ENCODE measurements at places on chromosomes 11 and 22.

GRCh38 chr11:84899740-84900139, 727.4 kb downstream of the DLG2 start:
- DNase-seq: peak; percentile 7

- no peak for DNase-seq
These were observed 13.9 kb upstream of the ATXN10 start for GRCh38 chr22:45657701-45658100.

GRCh38 chr11:72293910-72294615, 50.1 kb upstream of the PHOX2A start:
- DNase-seq: no peak

GRCh38 chr11:129972611-129973010, 30.0 kb downstream of the PRDM10 start:
- DNase-seq: no peak

- no peak for DNase-seq
These were observed 55.5 kb upstream of the CD5 start for GRCh38 chr11:61046833-61047232.

GRCh38 chr11:10319702-10320558, 15.1 kb downstream of the ADM start:
- DNase-seq: no peak

- no peak for DNase-seq
These were observed 109.8 kb downstream of the KCNQ1 start for GRCh38 chr11:2554338-2555207.

DNA sequence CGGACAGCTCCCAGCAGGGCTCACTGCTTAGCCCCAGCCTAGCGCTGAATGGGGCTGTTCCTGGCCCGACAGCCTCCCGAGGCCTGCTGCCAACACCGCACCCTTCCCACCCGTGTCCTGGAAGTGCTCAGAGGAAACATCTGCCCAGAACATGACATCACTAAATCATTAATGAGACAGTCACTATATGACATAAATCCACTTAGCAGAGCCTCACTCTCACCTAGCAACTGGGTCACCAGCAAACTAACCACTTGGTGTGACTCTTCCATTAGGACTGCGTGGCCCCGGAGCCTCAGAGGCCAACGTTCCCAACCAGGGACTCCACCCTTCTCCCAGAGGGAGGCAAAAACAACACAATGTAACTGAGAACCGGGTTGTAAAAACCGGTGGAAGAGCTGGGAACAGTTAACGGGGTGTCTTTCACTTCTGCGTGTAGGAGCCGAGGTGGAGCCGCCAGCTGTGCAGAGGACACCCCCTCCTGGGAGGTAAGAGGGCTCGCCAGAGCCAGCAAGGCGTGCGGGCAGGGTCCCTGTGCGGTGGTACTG, 21.4 kb upstream of the PACSIN2 start:
- no peak for DNase-seq

DNA sequence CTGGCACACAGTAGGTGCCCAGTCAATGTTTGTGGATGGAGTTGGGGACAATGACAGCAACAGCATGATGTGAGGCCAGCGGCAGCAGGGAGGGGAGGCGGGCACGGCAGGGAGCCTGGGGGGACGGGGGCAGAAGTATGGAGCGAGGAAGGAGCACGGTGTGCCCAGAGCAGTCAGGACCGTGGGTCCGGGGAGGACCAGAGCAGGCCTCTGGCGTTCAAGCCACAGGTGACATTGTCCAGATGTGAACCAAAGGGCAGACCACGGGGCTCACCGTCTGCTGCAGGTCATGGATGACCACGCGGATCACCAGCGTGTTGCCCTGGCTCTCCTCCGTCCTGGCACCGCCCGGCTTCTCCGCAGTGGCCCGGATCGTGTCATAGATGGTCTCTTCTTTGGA, 105.5 kb downstream of the SHANK2 start:
- no peak for DNase-seq

- no peak for DNase-seq
These were observed 4.1 kb downstream of the APOA4 start for GRCh38 chr11:116819049-116819448.

- DNase-seq: no peak
These were observed 378.1 kb downstream of the LARGE1 start for GRCh38 chr22:33542153-33542552.

DNA sequence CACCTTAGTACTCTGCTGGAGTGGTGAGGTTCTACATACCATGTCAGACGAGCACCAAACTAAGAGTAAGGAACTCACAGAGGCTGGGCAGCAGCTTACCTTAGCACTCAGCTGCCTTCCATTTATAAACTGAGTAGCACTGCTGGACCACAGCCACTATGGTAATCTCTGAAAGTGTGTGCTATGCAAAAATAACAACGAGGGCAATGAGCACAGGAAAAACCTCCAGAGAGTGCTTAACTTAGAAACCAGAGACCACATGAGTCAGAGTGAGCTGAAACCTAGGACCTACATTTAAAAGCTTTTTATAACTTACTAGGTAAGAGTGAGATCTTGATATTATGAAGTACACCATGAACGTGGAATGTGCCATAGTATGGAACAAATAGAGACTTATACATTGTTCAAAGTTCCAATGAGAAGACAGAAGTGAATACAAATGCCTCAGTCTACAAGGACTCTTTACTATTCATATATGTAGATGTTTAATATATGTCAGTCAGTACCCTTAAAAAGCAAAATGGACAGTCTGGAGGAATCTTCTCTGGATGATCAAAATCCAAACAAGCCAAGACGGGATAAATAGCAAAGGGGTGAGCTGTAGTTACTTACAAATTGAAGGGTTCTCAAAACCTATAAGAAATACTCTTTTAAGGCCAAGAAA, 17.2 kb upstream of the CD59 start:
- no peak for DNase-seq

DNA sequence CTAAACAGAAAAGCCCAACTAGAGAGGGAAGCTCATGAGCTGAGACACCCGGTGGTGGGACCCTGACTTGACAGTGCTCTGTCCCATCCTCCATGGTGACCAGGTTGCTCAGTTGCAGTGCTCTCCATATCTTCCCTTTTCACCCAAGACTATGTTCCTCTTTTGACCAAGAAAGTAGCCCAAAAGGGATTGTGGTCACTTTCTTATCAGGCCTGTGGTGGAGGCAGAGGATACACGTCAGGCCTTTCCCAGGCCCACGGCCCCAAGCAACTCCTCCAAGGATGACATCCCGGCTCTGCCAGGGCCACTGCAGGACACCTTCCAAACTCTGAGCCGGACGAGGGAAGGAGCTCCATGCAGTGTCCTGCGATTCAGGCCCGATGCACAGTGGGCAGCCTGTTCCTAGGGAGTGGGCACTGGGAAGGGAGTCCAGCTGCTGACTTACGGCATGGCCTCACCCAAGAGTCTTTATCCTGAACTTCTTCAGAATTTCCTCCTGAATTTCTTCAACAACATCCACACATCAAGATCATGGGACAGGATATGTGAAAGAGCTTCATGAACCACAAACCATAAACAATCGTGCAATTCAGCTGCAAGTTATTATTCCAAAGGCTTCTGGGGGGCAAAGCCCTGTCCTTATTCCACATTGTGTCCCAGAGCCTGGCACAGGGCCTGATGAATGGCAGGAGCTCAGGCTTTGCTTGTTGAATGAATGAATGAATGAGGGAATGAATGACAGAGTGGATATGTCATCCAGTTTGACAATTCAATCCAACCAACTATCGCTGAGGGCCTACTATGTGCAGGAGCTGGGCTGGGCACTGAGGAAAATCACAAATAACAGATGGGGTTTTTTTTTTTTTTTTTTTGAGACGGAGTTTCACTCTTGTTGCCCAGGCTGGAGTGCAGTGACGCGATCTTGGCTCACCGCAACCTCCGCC, 36.0 kb upstream of the MYH9 start:
- DNase-seq: no peak

- no peak for DNase-seq
These were observed 86.7 kb downstream of the SWAP70 start for GRCh38 chr11:9750551-9750950.

DNA sequence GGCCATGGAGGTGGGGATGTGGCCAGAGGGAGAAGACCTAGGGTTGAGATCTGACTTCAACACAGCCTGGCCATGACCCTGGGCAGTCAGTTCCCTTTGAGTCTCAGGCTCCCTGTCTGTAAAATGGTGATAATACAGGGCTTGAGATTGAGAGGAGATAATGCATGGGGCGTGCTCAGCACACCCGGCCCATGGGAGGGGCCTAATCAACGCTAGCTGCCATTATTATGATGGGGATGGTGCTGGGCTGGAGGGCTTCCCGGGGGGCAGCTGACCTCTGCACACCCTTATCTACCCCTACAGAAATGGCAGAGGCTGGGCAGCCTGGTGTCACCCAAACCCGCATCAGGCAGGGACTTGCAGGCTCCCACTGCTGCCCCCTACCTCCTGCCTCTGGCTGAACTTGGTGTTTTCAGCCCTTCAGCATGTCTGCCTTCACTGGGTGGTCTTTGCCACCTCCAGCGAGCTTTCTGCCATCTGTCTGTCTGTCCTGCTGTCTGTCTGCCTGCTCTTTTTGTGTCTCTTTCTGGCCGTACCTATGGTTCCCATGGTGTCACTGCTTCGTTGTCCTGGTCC, 84.5 kb downstream of the CACNA1I start:
- DNase-seq: no peak

DNA sequence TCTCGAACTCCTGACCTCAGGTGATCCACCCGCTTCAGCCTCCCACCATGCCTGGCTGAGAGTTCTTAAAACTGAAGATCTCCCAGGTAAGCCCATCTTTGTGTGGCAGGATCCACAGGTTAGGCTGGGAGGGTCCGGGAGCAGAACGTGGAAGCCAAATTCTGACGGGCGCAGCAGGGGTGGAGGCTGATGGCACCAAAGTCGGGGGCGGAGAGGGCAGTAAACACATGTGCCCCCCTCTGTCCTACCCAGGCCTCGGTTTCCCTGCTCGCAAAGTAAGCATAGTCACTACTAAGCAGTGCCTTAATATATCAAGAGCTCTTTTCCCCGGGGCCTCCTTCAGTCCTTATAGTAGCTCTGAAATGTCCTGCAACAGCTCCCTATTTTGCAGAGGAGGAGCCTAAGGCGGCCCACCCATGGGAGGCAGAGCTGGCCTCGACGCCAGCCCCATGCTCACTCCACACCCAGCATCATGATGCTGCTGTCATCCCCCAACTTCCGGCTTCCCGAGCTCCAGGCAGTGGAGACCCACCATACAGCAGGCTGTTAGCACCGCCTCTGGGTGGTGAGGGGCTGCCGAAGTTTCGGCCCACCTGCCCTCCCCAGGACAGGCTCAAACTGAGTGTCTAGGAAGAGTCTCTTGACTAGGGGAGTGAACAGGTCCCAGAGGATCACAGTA, 230.0 kb downstream of the CTTN start:
- DNase-seq: no peak

DNA sequence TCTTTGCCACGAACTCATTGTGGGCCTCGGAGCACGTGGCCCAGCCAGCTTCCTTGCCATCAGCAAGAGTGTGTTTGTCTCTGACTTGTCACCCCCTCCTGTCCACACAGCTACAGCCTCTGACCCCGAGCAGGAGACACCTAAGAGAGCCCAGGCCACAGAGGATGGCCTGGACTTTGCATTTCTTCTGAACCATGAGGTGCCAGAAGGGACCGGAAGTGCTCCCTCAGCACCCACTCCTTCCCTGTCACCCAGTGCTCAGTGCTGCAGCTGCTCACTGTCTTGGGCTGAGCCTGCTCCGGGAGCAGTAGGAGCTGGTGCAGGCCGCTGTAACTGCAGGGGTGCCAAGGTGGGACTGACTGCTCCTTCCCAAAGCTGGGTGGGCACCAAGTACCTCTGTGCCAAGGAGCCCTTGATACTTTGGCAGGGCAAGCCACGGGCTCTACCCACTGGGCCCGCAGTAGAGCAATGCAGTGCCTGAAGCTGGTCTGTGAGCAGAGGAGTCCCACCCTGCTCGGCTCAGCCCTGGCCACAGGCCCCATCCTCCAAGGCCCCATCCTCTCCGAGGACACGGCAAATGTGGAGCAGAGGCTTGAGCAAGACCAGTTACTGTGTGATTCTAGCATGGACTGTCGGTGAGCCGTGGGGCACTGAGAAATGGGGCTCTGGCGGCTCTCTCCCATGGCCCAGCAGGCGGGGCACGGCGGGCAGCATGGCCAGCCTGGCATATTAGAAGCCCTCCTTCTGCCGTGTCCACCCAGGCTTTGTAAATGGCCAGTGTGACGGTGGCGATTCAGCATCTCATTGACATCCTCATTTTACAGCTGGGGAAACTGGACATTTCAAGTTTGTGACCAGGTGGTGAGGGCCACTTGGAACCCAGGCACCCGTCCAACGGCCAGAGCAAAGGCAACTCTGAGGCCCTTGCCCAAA, 6.3 kb downstream of the GRK2 start:
- no peak for DNase-seq

DNA sequence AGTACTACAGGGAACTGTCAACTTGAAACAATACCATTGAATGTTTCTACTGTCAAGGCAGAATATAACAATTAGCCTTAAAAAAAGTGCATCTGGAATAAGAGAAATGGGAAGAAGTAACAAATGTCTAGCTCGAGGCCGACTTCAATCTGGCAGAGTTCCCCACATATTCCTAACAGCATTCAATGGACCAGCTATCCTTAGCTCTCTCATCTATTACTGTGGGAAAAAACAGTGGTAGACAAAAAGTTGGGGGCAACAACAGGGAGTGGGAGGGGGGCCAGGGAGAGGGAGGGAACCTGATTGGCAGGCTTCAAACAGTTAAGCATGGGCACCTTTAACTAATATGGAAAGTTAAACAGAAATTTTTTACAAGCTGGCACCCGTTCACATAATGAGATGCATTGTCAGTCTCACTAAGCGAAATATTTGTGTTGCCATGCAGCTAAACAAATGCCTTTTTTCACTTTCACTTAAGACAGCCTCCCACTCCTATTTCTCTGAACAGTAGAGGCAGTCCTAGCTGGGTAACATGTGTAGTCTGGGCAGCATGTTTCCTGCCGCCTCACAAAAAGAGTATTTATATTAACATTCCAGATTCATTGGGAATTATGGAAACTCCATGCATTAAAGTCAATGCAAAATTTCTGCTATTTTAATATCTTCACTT, 62.2 kb upstream of the SOX6 start:
- DNase-seq: no peak

DNA sequence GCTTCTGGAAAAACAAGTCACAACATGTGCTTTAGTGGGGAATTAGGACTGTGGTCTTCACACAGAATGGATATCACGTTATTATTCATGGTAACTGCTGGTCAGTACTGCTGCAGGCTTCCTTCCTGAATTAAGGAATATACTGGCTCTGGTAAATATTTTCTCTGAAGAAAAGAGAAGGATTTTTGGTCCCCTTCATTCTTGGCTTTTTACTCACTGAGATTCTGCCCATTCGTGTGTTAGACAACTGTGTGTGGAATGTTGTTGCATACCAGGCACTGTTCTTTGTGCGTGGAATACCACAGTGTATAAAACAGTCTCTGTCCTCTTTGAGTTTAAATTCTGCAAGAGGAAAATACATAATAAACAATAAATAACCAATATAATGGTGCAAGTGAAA, 80.3 kb downstream of the ALX4 start:
- no peak for DNase-seq

DNA sequence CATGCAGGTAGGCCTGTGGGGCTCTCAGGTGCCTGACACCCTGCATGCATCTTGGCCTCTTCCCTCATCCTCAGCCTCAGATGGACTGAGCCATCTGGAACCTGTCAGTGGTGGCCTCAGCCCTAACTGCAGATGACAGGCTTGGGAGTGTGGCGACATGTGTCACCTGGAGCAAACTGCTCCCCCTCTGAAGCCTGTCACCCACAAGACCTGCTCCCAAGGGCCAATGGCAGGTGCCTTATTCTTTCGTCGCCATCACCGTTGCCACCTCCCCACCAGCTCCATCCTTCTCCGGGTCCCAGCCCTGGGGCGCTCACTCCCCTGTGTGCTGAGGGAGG, 3.6 kb upstream of the SEPTIN5 start:
- DNase-seq: no peak

GRCh38 chr11:2267851-2268728, 2.3 kb downstream of the ASCL2 start:
- no peak for DNase-seq

Measured in HFF-Myc (cell line).